ENCODE measurements at places on chromosomes 2 and 18.

DNA sequence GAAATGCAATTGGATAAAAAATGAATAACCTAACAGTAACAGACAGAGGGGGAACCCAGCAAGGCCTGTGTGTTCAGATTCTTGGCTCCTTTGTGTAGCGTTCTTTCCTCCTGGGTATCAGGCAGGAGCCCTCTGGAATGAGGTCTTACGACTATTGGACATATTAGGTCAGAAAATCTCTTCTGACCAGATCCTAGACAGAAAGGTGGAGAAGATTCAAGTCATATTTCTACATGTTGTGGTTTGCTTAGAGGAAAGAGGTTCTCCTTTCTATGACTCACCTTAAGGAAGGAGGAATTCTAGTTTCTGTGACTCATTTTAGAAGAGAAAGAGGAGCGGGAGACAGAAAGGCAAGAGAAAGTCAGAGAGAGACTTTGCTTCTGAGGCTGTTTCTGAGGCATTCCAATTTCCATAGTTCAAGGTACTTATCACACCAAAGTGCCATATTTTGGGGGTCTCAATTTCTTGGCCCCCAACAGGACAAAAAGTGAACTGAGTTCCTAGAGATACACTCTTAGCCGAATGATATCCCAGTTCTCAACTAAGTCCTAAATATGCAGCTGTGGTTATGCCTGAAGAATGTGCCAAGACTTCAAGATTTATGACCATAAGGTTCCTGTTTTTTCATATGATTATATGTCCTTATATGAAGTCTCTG, 618.6 kb downstream of the ZEB2 start:
- no peak for DNase-seq

GRCh38 chr18:65942104-65942503, 191.3 kb downstream of the CDH7 start:
- no peak for DNase-seq

DNA sequence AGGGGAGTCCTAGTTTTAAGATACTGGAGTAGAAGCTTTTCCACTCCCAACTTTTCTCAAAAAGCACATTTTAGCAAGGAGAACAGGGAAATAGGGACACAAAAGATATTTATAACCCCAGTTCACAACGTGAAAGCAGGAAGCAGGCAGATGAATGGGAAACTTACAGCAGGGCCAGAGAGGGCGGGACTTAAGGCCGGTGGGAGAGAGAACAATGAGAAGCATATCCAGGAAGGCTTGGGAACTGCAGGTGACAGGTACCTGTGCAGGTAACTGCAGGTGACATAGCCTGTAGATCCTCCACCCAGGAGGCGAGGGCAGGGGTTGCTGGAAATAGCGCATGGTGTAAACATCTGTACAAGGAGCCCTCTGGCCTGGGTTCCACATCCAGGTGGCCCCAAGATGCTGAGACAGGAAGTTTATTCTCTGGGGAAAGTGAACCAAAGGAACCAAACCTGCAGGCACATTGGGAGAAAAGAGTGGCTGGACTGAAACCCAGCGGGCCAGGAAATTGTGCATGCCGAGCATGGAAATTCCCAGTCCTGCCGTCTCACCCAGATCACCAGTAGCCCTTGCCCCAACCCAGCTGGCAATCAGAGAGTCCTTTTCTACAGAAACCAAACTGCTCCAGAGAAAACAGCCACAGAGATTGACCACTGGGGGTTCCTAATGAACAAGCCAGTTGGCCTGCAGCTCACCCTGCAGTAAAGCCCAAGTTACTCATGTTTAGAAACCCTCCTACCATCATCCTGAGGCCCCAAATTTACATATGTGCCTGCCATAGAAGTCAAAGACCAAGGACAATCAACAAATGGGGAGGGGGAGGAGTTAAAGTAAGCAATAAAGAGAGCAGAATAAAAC, 24.3 kb upstream of the COL6A3 start:
- DNase-seq, result no peak

GRCh38 chr2:108407864-108408729, 30.3 kb downstream of the SULT1C4 start:
- no peak for DNase-seq

DNA sequence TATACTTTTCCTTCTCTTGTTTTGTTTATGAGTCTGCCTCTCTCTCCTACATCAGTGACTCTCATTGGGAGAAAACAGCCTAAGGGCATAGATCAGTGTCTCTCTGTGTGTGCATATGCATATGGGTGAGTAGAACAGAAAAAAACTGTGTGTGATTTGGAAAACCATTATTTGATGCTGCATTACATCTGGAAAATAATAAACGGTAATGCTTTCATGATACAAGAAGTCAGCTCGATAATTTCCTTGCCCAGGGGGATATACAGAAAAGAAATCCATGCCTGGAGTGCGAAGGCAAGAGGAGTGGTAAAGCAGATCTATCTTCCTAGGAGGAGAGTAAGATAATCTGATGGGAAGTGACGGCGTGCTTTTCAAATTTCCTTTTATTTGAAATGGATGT, 221.5 kb upstream of the LYPD1 start:
- DNase-seq, result no peak

GRCh38 chr2:156864753-156865152, 392.8 kb upstream of the GALNT5 start:
- no peak for DNase-seq

DNA sequence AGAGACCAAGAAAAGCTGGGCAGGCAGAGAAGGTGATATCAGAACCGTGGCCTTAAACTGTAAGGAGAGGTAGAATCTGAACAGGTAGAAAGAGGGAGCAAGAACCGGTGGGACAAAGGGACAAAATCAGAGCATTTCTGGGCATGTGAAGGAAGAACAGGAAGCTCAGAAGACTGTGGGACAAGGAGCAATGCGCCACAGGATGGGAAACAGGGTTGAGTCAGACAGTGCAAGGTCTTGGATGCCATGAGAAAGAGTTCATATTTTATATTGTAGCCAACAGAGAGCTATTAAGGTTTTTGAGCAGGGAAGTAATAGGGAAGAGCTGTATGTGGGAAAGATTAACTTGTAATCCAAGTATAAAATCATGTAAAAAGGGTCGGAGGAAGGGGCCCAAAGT, 106.4 kb upstream of the UGP2 start:
- no peak for DNase-seq

GRCh38 chr2:141554810-141555209, 576.0 kb downstream of the LRP1B start:
- no peak for DNase-seq

GRCh38 chr2:71603311-71603811, 150.0 kb downstream of the DYSF start:
- DNase-seq, result no peak

DNA sequence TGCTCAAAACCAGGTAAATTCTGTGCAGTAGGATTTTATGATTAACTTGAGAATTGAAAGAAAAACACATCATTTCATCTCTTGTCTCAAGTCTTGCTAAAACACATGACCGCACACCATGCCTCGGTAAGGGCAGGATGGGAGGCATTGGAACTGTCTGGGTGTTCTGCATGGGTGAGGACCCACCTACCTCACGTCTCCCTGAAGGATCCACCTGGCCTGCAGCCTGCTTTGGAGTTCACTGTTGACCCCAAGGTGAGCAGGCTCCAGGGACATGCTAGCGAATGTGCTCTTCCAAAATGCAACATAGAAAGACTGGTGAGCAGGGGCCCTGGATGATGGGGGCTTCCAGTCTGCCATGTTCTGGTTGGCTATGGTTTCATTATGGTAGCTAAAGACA, 131.5 kb downstream of the NCK2 start:
- no peak for DNase-seq

DNA sequence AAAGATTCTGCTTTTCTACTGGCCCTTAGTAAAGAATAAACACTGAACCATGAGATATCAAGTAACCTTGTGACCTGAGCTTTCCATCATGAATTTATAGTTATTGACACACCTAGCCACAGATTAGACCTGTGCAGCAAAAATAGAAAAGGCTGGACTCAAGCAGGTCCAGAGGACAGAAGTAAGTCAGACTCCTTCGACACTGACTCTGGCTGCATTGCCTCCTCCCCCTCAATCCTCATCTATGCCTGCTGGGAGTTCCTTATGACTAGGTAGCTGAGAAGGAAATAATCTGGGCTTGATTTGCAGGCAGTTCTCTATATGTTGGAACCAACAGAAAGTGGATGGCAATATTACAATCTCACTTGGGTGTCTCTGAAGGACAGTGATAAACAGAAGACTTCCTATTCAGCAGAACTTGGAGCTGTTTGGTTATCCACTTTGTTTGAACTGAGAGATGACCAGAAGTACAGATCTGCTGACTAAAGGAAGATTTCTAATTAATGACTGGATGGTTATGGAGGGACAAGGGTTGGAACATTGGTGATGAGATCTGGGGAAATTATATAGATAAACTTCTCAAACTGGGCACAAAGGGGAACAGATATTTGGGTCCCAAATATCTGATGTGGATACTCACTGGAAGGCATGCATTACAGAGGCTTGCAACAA, 39.4 kb downstream of the ARID5A start:
- DNase-seq, result no peak

DNA sequence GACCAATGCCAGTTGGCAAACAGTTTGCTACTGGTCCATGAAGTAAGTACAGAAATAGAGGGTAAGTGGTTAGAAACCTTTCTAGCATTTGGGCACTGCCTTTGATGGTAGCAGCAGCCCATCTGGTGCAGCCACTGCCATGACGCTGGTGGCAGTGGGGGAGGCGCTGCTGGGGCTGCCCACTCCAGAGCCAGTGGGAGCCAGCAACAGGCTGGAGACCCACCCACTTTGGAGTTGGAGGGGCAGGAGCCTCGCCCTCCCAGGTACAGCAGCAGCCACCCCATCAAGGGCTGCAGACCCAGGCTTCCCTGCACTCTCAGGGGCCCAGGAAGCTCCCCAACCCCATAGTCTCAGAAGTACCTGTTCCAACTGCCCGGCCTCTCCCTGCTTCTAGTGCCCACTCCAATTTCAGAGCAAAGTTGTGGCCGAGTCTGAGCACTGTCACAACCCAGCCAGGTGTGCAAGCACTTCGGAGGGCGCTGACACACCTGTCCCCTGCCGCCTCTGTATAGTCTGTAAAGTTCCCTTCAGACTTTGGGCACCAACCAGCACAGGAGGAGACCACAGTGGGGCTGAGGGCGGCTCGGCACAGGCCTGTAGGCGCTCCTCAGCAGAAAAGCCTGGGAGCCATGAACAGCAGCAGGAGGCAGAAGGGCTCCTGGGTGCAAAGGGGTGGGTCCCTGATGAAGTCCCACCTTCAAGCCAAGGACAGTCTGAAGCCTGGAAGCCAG, 125.6 kb upstream of the CCDC150 start:
- no peak for DNase-seq

DNA sequence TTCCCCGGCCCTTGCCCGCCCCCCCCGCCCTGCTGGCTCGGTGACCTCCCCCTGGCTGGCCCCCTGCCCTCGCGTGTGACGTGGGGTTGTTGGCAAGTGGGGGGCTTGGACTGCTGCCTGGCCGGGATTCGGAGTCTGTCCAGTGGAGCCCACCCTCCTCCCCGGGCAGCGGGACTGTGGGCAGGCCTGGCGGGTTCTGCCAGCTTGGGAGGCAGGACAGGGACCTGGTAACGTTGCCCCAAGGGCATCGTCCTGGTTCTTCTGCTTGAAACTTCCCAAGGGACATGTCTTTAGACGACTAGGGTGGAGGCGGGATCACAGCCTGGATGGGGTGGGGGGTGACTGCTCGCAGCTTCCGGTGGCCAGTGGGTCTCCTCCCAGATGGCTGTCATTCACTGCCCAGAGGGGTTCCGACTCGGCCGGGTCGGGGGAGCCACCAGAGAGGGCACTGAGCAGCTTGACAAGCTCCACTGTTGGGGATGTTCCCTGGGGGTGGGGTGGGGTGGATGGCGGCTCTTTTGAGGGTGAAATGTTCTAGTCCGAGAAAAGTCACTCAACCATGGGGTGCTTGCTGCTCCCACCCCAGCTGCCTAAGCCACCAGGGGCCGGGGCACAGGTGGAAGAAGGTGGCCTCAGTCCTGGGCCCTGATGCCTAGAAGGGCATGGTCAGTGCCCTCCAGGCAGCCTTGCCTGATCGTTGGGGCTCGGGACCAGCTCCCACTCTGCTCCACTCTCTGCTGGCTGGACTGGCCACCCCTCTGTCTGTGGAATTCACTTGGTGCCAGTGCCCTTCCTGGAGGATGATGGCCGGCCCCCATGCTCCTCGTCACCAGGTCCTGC, 4.3 kb upstream of the HS6ST1 start:
- no peak for DNase-seq

DNA sequence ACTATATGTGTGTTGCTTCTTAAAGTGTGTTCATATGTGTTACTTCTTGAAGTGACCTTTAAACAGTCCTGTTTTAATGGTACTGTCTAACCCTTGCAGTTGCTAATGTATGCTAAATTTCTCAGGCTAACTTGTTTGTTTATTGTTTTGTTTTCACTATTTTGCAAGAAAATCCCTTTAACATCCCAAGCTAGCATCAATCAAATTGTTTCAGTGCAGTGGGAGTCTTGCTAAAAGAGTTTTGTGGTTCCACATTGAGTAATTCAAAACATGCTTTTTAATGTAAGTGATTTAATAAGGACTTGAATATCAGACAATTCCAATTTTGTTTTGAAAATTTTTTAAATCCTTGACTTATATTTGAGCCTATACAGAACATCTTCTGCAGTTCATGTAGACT, 3.6 kb downstream of the SH3RF3 start:
- no peak for DNase-seq

- no peak for DNase-seq
Measured at GRCh38 chr2:134170294-134170693, 83.6 kb upstream of the MGAT5 start.

DNA sequence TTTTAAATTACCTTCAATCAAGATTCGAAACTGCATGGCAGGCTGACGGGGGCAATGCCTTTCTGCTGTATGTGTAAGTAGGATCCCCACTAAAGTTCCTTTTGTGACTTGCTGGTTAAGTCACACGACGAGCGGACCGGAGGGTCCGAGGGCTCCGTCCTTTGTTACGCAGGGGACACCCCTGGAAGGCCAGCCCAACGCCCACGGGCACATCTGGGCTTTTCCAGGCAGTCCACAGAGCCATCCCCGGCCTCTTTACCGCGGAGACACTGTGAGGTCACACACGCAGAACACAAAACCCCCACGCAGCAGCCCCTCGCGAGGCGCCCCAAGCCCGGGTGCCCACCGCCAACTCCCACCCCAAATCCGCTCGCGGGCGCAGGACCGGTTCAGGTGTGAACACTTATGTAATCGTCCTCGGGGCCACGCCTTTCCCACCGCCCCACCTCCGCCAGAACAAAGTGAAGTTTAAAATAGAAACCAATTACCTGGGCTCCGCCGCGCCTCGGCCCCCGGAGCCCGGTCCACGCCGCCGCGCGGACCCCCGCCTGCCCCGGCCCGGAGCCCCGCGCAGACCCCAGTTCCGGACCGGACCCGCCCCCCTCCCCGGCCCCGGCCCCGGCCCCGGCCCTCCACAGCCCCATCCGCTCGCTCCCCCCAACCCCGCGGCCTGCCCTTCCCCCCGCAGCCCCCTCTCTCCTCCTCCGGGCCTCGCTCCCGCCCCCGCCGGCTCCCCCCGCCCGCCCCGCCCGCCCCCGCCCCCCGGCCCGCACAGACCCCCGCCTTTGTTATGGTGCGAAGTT, 4.2 kb downstream of the ZNF516 start:
- no peak for DNase-seq

DNA sequence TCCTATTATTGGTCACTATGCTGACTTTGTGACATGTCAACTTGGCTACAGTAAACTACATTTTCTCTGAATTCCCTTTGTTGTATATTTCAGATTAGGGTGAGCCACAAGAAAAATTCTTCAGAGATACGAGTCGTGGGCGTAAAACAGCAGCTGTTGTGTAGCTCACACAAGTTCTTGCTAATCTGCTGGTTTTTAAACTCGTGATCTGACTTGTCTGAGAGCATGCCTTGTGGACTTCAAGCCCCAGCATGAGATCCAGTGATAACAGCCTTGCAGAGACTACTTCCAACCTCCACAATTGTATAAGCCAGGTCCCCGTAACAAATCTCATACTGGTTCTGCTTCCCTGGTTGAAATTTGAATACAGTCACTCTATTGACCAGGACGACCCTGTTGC, 259.8 kb upstream of the LYPD1 start:
- DNase-seq, result no peak
